ENCODE measurements at places on chromosomes 2 and 18.
A peak's percentile ranks its signal among the peaks of the same experiment; 100 is the strongest.

- no peak for DNase-seq
Observed at GRCh38 chr2:172244419-172245130, 141.9 kb upstream of the DLX2 start.

DNA sequence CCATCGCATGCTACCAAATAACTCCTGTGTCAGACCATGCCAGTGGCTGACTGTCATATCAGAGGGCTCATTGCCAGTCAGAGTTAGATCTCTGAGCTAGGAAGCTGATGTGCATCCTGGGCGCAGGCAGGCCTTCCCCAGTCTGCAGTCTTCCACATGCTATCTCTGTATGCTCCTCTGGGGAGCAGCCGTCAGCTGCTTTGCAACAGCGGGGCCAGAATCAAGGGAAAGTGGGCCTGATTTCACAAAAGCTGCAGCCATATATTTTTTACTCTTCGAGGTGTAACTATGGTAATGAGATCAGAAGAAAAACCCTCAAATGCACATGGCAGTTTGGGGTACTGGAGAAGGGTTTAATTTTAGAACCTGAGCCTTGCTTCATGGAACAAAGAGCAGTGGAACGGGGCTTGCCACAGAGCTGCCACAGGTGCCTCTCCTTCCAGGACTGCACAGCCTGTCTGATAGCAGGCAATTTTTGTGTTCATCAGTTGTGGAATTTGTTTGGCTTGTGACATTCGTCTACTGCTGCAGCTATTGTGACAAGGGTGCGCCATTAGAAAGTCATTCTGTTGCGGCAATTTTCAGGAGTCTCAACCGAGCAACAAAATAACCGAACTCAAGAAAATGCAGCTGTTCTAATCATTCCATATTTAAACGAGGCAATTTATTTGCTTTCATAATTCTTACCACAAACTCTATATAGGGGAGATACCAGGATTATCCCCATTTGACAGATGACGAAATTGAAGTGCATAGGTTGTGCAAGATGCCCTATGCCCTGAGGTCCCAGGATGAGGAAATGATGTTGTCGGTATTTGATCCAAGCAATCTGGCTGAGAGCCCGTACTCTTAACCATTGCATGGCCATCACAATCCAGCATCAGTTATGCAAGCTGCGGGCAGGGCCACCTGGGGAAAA, 109.6 kb upstream of the CYRIA start:
- DNase-seq: peak; percentile 87

DNA sequence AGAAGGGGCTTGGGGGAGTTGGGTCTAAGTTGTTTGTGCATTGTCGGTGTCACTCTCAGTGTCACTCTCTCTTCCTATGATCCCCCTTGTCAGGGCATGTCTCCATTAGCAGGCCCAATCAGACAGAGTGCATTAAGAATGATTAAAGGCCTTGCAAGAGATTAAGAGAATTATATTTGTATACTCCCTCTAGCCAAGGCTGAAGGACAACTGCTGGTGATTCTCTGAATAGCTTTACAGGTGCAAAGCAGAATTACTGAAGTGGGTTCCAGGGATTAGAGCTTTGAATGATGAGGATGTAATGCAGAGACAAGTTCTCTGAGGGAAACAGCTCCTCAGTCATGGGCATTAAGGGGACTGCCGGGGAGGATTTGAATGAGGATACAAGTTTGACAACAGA, 104.8 kb upstream of the LGALSL start:
- DNase-seq: no peak

DNA sequence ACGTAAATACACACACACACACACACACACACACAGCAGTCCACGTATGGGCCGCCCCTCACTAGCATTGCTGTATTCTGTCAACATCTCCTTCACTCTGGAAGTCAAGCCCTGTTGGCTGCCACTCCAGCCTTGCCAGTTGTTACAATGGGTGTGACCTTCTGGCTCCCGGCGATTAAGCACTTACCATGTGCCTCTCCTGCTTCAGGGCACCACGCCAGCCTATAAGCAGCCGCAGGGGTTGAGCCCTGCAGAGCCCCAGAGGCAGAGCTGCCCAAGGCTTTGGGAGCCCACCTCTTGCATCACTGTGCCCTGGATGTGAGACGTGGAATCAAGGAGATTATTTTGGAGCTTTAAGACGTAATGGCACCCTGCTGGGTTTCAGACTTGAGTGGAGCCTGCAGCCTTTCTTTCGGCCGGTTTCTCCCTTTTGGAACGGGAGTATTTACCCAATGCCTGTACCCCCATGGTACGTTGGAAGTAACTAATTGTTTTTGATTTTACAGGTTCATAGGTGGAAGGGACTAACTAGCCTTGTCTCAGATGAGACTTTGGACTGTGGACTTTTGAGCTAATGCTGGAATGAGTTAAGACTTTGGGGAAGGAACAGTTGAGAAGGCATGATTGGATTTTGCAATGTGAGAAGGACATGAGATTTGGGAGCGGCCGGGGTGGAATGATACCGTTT, 54.5 kb upstream of the ROCK2 start:
- DNase-seq: no peak

- DNase-seq: no peak
Observed at GRCh38 chr18:12689256-12689850, 13.2 kb downstream of the CEP76 start.

All from left lobe of liver (tissue), 2 donors.